ENCODE measurements at places on chromosomes 11 and 22. TPM values are rescaled to one million over a fixed set of nuclear protein-coding genes. Genes with fewer than 3 reads are reported as not detected.

GRCh38 chr11:35662061-35662648, 420 bp upstream of the TRIM44 start:
- H3K27me3 ChIP-seq: peaks cover under 1% of the 10 kb centered on the region
- H3K27ac ChIP-seq: peak overlapping the region; percentile 99
- peaks cover 30% of the 10 kb centered on the region for H3K4me1 ChIP-seq
- DNase-seq: no peak
- H3K36me3 ChIP-seq: peaks cover 33% of the 10 kb centered on the region
- H3K4me3 ChIP-seq: peak overlapping the region; percentile 95

DNA sequence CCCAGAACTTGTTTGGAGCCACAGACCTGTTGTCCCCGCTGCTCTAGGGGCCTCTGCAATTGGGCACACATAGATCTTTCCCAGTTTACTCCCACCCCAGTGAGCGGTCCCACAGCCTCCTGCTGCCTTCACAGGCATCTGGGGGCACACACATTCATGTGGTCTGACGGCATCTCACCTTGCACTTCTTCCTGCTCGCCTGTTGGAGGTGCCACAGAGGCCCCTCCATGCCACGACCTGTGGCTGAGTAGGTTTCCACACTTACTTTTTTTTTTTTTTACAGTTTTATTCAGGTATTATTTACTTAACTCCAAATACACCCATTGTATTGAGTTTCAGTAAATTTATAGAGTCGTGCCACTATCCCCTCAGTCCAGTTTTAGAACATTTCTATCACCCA, 68.9 kb upstream of the SEPTIN5 start:
- H3K27ac ChIP-seq: no peak overlapping the region
- peaks cover 15% of the 10 kb centered on the region for H3K27me3 ChIP-seq
- H3K4me3 ChIP-seq: no peak overlapping the region
- H3K36me3 ChIP-seq: no peaks in the 10 kb centered on the region
- no peak for DNase-seq

MFNG gene
- 0.83 TPM for total RNA-seq

GRCh38 chr11:93537767-93538261, 5.4 kb downstream of the SMCO4 start:
- no peaks in the 10 kb centered on the region for H3K27me3 ChIP-seq
- H3K4me1 ChIP-seq: peaks cover 2% of the 10 kb centered on the region
- H3K27ac ChIP-seq: no peak overlapping the region
- DNase-seq: no peak
- H3K4me3 ChIP-seq: no peak overlapping the region
- no peaks in the 10 kb centered on the region for H3K36me3 ChIP-seq

P4HA3 gene
- 1.7 TPM for total RNA-seq

DNA sequence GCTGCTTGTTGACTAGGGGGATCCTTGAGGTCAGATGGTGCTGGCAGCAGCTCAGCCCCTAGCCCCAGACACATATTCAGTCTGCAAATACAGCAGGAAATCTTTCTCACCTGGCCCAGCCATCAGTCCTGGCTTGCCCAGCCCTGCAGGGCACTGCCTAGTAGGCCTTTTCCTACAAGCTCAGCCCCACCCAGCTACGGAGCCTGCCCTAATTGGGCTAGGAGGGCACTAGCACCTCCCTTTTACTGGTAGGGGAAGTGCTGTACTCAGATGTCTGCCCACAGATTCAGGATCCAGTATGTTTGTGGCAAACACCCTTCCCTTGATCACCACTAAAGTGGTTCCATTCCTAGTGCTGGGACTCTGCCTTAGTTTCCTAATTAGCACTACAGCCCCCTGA, 257.1 kb upstream of the CADM1 start:
- no peak for DNase-seq
- H3K27me3 ChIP-seq: peaks cover 44% of the 10 kb centered on the region
- no peaks in the 10 kb centered on the region for H3K36me3 ChIP-seq

DNA sequence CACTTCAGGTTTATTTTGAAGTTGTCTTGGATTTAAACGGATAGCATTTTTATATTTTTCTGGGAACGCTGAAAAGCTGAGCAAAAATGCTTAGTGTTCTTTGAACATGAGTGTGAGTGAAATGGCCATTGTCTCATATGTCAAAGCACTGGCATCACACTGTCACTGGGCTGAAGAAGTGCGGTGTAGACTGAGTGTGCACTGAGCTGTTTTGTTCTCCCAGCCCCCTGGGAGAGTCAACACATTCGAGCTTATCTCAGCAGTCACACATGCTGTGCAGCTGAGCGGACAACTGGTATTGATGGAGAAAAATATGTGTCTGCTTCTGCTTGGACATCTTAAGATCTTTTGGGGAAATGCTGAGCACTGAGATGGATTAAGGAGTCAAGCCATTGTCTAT, 90.8 kb downstream of the TECTA start:
- no peaks in the 10 kb centered on the region for H3K36me3 ChIP-seq
- H3K4me3 ChIP-seq: no peak overlapping the region
- no peak overlapping the region for H3K27ac ChIP-seq
- peaks cover 2% of the 10 kb centered on the region for H3K27me3 ChIP-seq
- no peak for DNase-seq
- H3K4me1 ChIP-seq: peaks cover 13% of the 10 kb centered on the region

- peaks cover 46% of the 10 kb centered on the region for H3K36me3 ChIP-seq
- no peak overlapping the region for H3K4me3 ChIP-seq
- DNase-seq: no peak
- no peaks in the 10 kb centered on the region for H3K27me3 ChIP-seq
- no peak overlapping the region for H3K27ac ChIP-seq
- no peaks in the 10 kb centered on the region for H3K4me1 ChIP-seq
Observed at GRCh38 chr11:68057807-68058206, 19.0 kb downstream of the TCIRG1 start.

DNA sequence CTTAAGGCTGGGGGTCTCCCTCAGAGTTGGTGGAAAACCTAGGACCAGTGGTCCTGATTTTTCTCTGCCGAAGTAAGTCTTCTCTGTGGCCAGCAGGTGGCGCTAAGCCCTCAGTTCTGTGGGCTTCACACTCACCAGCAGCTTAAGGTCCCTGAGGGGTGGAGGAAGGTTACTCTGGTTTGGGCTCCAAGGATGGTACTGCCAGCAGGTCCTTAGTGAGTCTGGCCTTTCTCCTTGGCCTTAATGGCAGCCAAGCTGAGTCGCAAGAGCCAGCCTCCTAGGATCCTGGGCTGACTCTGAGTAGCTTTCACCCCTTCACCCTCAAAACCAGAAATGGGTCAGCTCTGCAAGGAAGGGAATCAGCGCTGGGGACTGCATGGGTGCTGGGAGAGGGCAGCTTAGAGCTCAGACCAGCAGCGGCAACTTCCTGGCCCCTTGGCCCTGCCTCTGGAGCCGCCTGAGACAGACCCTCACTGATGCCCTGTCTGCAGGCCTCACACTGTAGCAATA, 4.4 kb downstream of the KCNJ11 start:
- H3K4me3 ChIP-seq: no peak overlapping the region
- H3K27me3 ChIP-seq: peaks cover 22% of the 10 kb centered on the region
- peaks cover 7% of the 10 kb centered on the region for H3K36me3 ChIP-seq
- no peaks in the 10 kb centered on the region for H3K4me1 ChIP-seq
- peak; percentile 73 for DNase-seq

DNA sequence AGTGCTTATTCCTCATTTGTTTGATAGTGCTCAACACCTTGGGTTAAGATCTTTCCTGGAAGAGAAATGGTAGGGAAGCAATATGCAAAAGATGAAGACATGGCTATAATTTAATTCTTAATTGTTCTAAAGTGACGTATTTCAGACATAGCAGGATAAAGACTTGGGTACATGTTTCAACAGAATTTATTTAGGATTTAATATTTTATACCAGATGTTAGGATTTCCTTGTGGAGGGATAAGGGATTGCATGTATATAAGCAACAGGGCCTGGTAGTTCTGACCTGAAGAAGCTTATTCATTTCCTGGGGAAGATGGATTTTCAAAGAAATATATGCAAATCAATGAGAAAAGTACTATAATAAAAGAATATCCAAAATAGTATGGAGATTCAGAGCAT, 163.8 kb downstream of the FAT3 start:
- DNase-seq: no peak
- peaks cover 39% of the 10 kb centered on the region for H3K4me1 ChIP-seq

OR8G5 gene
- not detected for total RNA-seq

- H3K4me3 ChIP-seq: no peak overlapping the region
- no peaks in the 10 kb centered on the region for H3K36me3 ChIP-seq
- no peak overlapping the region for H3K27ac ChIP-seq
- no peaks in the 10 kb centered on the region for H3K4me1 ChIP-seq
- no peaks in the 10 kb centered on the region for H3K27me3 ChIP-seq
Observed at GRCh38 chr11:61256710-61257482, 15.9 kb downstream of the PGA5 start.

- H3K4me3 ChIP-seq: no peak overlapping the region
- no peaks in the 10 kb centered on the region for H3K27me3 ChIP-seq
- H3K4me1 ChIP-seq: no peaks in the 10 kb centered on the region
- H3K36me3 ChIP-seq: peaks cover 2% of the 10 kb centered on the region
- no peak for DNase-seq
Observed at GRCh38 chr11:69371731-69372588, 78.0 kb downstream of the MYEOV start.

DNA sequence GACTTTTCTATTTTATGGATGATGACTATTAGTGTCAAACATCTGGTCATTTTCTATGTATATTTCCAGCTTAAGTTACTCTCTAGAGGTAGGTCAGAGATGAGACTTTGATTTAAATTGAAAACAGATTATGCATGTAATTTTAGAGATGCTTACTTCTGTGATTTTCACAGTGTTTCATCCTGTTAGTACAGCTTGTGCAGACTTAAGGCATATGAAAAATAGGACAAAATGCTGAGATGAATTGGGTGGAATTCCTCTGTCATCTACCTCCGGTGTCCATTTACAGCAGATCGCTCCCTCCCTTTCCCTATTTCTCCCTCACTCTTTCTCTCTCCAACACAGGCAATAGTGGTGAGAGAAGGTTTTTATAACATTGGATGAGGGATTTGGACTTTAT, 14.1 kb downstream of the JAM3 start:
- H3K4me1 ChIP-seq: peaks cover 8% of the 10 kb centered on the region
- H3K4me3 ChIP-seq: no peak overlapping the region
- no peak for DNase-seq
- no peaks in the 10 kb centered on the region for H3K27me3 ChIP-seq
- peaks cover 17% of the 10 kb centered on the region for H3K36me3 ChIP-seq

- H3K4me3 ChIP-seq: no peak overlapping the region
- no peaks in the 10 kb centered on the region for H3K27me3 ChIP-seq
- DNase-seq: no peak
- H3K36me3 ChIP-seq: no peaks in the 10 kb centered on the region
- H3K27ac ChIP-seq: peak overlapping the region; percentile 43
Observed at GRCh38 chr11:44870181-44870580, 80.5 kb downstream of the TP53I11 start.

C22orf39 gene
- 34.0 TPM for total RNA-seq

C11orf97 gene
- total RNA-seq: not detected

PLEKHA7 gene
- 23.9 TPM for total RNA-seq

DNA sequence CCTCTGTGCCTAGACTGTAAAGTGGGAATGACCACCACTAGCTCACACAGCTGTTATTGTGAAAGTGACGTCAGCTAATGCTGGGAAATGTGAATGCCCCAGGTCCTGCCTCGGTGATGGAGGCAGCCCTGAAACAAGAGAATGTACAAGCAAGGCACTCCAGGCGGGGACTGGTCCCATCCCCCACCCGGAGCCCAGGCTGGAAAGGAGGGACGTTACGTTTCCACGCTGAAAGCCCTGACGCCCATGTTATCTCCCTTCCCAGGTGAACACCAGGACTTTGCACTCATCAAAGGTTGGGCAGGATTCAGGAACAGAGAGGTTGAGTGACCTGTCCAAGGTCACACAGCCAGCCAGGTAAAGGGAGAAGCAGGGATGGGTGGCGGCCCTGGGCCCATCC, 784 bp downstream of the SULT4A1 start:
- H3K27ac ChIP-seq: no peak overlapping the region
- H3K4me3 ChIP-seq: peak overlapping the region; percentile 63
- DNase-seq: no peak
- peaks cover 2% of the 10 kb centered on the region for H3K4me1 ChIP-seq

ZP1 gene
- total RNA-seq: 0.31 TPM

- H3K4me3 ChIP-seq: no peak overlapping the region
- H3K4me1 ChIP-seq: peaks cover 13% of the 10 kb centered on the region
- no peaks in the 10 kb centered on the region for H3K36me3 ChIP-seq
- H3K27me3 ChIP-seq: no peaks in the 10 kb centered on the region
- DNase-seq: peak; percentile 34
- no peak overlapping the region for H3K27ac ChIP-seq
Observed at GRCh38 chr11:95231881-95232605, 1.0 kb upstream of the SESN3 start.

- H3K27me3 ChIP-seq: peaks cover 7% of the 10 kb centered on the region
- no peak overlapping the region for H3K27ac ChIP-seq
- H3K4me3 ChIP-seq: no peak overlapping the region
- no peaks in the 10 kb centered on the region for H3K36me3 ChIP-seq
- DNase-seq: no peak
- H3K4me1 ChIP-seq: peaks cover 48% of the 10 kb centered on the region
Observed at GRCh38 chr11:110858547-110858921, 146.3 kb upstream of the ARHGAP20 start.

FGF19 gene
- total RNA-seq: not detected

GRCh38 chr11:17161515-17161914, 46.3 kb downstream of the PIK3C2A start:
- H3K27ac ChIP-seq: no peak overlapping the region
- no peak for DNase-seq
- H3K36me3 ChIP-seq: peaks cover 3% of the 10 kb centered on the region
- H3K27me3 ChIP-seq: no peaks in the 10 kb centered on the region
- no peak overlapping the region for H3K4me3 ChIP-seq

GRCh38 chr22:21712751-21713427, 22.7 kb downstream of the YPEL1 start:
- DNase-seq: no peak
- H3K4me3 ChIP-seq: peak overlapping the region; percentile 15
- H3K27me3 ChIP-seq: no peaks in the 10 kb centered on the region
- H3K4me1 ChIP-seq: peaks cover 25% of the 10 kb centered on the region
- peaks cover 10% of the 10 kb centered on the region for H3K36me3 ChIP-seq
- H3K27ac ChIP-seq: peak overlapping the region; percentile 78

DNA sequence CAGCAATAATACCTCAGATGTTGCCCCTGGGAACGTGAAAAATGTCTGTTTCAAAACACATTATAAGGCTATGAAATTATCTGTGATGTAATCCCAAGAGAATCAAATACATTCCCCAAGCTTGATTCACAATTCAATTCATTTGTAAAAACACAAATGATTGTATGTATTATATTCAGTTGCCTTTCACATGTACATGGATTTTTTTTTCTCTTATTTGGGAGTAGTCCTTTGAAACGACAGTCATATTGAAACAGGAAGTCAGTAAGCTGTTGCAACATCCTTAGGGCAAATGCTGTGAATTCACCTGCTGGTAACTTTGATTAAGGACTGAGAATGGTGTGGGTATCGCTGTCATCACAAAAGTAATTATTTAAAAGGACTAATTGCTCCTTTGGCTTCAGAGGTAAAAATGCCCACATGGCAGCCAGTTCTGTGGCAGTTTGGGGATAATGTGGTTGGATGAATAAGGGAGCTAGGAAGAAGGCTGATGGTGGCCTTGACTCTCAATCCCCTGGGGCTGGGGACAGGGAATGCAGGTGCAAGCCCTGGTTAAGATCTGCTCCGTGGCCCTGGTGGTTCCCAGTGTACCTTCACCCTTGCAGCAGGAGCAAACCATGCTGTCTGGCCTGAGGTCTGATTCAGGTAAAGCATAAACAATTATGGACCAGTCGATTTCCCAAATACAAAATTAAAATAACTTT, 13.2 kb downstream of the EHF start:
- H3K27ac ChIP-seq: no peak overlapping the region
- peaks cover 19% of the 10 kb centered on the region for H3K4me1 ChIP-seq
- no peaks in the 10 kb centered on the region for H3K27me3 ChIP-seq
- no peaks in the 10 kb centered on the region for H3K36me3 ChIP-seq
- no peak for DNase-seq
- H3K4me3 ChIP-seq: no peak overlapping the region

ME3 gene
- total RNA-seq: 8.4 TPM

Measured in mesothelial cell of epicardium (in vitro differentiated cells).